Stimulated activated CD8-positive, alpha-beta memory T cell treated with anti-CD3 and anti-CD28 coated beads, Interleukin-2, amount 100 ng/mL, for 48 hours (primary cell): ENCODE measurements at places on chromosomes 16 and 17.

DNA sequence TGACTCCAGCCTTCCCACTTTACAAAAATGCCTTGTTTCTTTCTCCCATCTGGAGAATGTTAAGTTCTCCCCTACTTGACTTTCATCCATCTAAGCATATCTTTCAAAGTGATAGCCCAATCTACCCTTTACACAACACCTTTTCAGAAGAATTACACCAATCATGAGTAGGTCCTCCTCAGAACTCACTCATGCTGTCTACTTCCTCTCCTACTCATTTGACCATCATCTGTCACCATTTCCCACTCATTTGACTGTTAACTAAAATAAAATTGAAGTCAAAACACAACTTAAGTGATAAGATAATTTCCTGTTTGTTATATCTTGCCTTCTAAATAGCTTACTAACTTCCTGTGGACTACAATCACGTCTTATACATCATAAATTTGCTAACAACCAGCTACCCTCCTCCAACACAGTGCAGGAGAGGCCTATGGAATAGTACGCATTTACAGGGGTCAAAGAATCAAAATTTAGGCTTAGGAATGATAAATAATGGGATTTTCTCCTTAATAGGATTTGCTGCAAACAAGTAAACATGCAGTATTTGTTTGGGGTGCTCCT, 16.1 kb downstream of the KCNJ16 start:
- DNase-seq = no peak

DNA sequence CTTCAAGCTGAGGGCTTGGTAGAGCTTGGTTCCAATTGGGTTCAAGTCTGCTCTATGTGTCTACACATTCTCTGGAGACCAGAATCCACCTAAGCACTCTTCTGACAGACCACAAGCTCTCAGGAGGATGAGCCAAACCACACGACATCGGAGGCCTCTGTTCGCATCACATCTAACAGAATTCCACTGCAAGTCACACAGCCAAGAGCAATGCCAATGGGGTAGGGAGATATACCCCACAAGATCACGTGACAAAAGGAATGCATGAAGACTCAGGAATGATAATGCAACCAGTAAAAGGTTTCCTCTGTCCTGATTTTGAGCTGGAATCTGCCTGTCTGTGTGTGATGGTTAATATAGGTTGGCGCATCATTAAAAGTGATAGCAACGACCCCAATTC, 46.6 kb upstream of the RPL38 start:
- no peak for DNase-seq

- DNase-seq = no peak
Observed at GRCh38 chr17:38430316-38430715, 2.1 kb downstream of the ARHGAP23 start.

GRCh38 chr17:48299760-48300159, 130.3 kb downstream of the SKAP1 start:
- no peak for DNase-seq

DNA sequence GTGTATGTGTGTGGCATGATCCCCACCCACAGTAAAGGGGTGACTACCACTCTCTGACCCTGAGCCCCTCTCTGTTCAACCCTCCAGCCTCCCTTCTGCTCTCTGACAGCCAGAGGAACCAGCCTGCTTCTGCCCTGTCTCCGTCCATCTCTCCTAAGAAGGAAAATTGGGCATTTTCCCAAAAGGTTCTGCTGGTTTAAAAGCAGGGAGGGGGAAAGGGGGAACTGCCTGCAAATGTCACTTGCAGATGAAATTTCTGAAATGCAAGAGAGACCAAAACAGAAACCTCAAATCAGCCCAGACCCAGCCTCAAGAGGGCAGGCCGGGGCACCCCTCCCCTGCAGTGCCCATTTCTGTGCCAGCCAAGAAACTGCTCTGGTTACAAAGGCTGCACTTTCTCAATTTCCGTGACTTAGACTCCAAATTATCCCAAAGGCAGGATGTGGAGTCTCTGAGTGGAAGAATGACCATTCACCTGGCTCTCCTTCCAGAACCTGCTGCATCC, 197.9 kb downstream of the RBFOX3 start:
- no peak for DNase-seq

GRCh38 chr16:14564861-14565687, 65.0 kb downstream of the PARN start:
- no peak for DNase-seq

DNA sequence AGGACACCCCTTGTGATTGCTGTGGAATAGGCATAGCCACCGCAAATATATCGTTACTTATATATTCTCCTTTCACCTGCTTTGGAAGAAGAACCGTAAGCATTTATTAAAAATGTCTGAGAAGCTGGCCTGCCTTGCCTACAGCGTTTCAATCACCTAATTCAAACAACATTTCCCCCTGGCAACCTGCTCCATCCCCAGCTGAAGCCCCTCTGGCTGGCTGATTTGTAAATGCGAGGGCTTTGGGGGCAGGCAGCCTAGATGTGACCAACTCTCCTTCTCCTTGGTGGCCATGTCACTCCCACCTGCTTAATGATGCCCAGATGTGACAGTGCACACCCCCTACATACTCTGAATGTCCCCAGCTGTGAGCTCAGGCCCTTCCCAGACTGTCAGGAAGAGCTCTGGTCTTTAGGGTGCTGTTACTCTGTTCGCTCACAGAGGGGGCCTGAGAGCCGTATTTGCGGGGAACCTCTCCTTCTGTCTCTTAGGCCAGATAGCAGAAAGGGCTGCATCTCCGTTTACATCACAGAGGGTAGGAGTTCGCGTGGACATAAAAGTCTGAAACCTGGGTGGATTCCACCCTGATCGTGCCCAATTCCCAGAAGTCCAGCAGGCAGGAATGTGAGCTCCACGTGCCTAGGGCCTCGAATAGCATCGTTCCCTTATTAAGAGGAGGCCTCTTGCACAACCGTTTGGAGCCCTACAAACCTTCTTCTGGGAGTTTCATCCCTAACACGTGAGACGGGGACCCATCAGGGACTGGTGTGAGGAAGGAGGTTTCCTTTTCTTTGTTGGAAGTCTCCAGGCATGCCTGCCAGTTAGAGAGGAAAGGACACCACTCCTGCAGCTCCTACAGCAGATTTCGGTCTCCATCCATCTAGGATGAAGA, 2.4 kb upstream of the SDK2 start:
- DNase-seq = no peak
